ENCODE measurements at places on chromosomes 5 and 9.

DNA sequence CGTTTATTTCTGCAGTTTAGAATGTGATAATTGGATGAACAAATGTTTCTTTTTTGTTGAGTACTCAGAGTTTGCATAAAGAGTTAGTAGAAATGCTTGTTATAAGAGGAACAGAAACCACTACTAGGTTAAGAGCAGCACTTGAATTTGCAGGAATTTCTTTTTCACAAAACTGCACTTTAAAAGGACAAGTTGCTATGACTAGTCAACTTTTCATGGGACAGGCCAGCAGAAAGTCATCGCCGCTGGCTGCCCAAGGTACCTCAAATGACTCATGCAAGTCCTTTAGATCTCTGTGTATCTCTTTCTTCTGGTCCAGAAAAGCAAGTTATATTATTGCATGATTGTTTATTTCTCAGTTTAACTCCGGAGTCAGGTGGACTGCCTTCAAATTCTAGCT, 97.3 kb upstream of the HMHB1 start:
- peak; percentile 34 for DNase-seq

- DNase-seq: peak; percentile 90
Measured at GRCh38 chr5:71922584-71923106, 184.6 kb upstream of the MAP1B start.

DNA sequence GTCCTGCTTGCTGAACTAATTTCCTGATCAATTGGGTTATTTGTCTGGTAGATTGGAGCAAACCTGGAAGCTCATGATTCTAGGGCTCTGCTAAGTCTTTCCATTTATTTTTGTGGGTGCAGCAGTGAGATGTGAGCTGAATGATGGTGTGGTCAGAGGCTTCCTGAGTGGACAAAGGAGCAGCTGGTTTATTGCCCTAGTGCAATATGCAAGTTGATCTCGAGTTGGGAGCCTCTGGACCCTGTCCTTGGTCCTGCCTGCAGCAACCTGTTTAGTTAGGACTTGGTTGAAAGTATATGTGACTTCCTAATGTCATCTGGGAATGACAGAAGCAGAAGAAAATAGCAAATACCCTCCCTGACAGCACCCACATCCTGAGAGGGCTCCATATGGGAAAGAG, 4.2 kb upstream of the UNC5A start:
- DNase-seq: no peak

DNA sequence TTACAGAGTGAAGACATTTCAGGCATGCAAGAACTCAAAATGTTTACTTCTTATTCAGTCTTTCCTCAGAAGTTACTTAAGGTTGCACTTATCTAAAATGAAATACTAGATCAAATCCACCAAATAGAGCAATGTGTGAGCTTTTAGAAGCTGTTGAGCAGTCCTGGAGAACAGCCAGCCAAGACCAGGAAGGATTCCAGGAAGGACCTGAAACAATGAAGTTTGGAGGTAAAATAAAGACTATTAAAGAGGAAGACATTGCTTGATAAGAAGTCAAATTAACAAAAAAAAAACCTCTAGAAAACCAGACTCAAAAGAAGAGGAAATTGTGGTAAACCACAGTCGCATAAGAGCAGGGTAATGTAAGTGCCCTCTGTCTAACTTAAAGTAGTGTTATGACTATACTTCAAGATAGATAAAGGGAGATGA, 156.2 kb upstream of the S1PR3 start:
- peak; percentile 72 for DNase-seq

- DNase-seq: no peak
Measured at GRCh38 chr9:115943431-115944165, 210.0 kb upstream of the PAPPA start.

- peak; percentile 83 for DNase-seq
Measured at GRCh38 chr9:127163409-127163808, 41.0 kb upstream of the ANGPTL2 start.

- DNase-seq: peak; percentile 22
Measured at GRCh38 chr5:14405706-14406553, 175.7 kb upstream of the OTULINL start.

DNA sequence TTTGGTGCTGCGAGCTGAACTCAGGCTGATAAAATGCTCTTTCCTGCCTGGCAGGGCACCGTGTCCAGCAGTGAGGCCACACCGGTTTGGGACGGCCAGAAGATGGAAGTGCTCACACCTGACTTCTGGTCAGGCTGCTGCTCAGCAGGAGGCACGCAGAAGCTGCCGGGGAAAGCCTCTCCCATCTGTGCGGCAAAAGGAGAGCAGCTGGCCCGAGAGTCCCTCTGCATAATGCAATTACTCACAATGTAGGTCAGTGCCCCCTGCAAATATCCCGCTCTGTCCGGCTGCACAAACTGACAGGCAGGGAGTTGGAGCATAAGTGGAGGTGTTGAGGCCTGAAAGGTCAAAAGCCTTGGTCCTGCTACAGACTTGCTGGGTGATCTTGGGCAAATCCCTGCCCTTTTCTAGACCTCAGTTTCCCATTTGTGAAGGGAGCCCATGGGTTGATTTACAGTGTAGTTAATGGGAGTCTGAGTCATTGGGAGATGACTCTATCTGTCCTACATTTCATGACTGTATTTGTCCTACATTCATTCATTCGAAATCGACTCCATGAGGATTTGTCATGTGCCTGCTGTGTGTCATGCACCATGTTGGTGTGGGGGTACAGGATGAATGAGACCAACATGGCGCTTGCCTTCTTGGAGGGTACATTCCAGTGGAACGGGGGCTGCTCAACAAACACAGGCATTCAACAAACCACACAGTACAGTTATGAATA, 61.8 kb upstream of the TBC1D2 start:
- DNase-seq: peak; percentile 70

- DNase-seq: no peak
Measured at GRCh38 chr5:44603496-44604272, 205.1 kb upstream of the MRPS30 start.

DNA sequence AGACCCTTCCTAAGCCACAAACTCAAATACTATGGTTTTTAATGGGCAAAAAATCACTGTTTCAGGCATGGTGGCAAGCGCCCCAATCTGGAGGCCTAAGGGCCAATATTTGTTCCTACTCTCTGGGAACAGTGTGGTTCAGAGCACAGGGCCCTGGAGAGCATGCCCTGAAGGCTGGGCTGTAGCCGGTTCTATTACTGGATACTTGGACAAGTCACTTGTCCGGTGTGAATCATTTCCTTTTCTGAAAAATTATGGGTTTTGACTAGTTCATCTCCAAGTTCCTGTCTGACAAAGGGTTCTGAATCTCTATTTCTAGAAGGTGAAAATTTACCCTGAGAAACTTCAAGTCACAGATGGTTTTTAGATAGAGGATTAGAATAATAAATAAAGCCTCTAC, 75.0 kb downstream of the OTULIN start:
- DNase-seq: peak; percentile 46

GRCh38 chr5:135694012-135694411, 115.2 kb upstream of the CXCL14 start:
- DNase-seq: no peak

DNA sequence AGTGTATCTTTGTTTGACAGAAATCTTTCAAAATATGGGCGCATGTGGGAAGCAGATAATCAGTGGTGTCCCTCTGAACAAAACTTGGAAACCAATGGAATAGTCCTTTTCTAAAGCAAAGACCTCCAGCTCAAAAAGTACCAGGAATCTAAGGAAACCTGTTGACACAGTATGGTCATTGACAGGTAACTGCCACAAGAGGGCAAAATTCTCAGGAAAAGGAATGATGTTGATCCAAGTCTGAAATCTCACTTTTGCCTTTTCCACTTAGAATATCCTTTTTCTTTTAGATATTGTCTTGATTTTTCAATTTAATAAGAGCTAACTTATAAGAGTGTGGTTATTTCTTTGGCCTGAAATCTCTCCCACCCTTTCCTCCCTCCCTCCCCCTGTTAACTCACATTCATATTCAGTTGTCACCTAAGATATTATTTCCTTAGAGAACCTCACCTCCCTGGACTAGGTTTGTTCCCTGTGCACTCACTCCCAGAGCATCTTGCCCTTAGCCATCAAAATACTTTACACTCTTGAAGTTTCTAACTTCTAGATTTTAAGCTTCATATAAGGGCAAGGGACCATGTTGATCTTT, 59.0 kb upstream of the BARX1 start:
- DNase-seq: peak; percentile 28
